ENCODE measurements at places on chromosomes 5 and 9.
A peak's percentile ranks its signal among the peaks of the same experiment; 100 is the strongest.

- DNase-seq: peak; percentile 94
- H3K27me3 ChIP-seq: no peaks in the 10 kb centered on the region
Measured at GRCh38 chr5:173326501-173326960, 1.7 kb downstream of the STC2 start.

DNA sequence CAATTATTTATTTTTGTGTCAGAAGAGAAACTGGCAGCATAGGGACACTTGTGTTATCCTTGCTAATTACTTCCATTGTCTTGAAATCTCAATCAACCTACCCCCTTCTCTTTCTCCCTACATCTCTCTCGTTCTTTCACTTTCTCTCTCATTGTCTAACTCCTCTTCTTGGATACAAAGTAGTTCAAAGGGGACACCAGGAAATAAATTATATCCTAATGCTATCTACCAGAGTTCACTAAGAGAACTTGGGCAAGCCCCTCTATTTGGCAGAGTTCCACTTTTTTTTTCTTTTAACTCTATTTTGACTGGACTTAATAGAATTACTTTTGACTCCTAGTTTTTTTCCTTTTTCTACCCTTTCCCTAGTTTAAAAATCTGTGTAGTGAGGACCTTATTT is 102.2 kb downstream of the MEF2C start:
- no peak overlapping the region for H3K27ac ChIP-seq
- no peaks in the 10 kb centered on the region for H3K36me3 ChIP-seq
- no peaks in the 10 kb centered on the region for H3K27me3 ChIP-seq
- H3K4me1 ChIP-seq: peaks cover 3% of the 10 kb centered on the region

DNA sequence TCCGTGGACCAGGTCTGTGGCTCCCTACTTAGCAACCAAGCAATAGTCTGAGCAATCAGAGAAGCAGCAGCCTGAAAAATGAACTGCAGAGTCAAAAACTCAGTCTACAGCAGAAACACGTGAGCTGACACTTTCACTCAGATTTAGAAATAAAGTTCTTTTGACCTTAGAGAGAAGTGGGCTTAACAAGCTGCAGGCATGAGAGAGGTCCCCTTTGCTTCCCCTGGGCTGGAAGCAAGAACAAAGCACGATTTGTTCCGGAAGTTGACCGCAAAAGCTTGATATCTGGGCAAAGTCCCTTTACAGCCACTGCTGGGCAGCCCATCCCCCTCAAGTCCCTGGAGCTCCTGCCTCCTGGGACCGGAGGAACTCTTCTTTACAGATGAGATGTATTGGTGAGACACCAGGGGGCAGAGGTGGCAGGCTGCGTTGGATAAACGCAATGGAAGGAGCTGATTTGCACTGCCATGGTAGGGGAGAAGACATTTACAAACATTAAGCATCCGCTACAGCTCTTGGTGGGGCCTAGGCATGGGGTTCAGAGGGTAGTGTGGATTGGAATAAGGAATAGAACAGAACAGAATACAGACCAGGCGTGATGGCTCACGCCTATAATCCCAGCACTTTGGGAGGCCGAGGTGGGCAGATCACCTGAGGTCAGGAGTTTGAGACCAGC is 5.8 kb upstream of the SOWAHA start:
- H3K4me1 ChIP-seq: no peaks in the 10 kb centered on the region
- no peak for DNase-seq
- H3K4me3 ChIP-seq: no peak overlapping the region
- H3K27ac ChIP-seq: no peak overlapping the region
- H3K27me3 ChIP-seq: peaks cover 15% of the 10 kb centered on the region
- H3K36me3 ChIP-seq: no peaks in the 10 kb centered on the region

- no peaks in the 10 kb centered on the region for H3K27me3 ChIP-seq
- H3K4me1 ChIP-seq: no peaks in the 10 kb centered on the region
- no peak overlapping the region for H3K27ac ChIP-seq
- H3K36me3 ChIP-seq: peaks cover 36% of the 10 kb centered on the region
Measured at GRCh38 chr5:6754766-6755165, 41.5 kb downstream of the TENT4A start.

DNA sequence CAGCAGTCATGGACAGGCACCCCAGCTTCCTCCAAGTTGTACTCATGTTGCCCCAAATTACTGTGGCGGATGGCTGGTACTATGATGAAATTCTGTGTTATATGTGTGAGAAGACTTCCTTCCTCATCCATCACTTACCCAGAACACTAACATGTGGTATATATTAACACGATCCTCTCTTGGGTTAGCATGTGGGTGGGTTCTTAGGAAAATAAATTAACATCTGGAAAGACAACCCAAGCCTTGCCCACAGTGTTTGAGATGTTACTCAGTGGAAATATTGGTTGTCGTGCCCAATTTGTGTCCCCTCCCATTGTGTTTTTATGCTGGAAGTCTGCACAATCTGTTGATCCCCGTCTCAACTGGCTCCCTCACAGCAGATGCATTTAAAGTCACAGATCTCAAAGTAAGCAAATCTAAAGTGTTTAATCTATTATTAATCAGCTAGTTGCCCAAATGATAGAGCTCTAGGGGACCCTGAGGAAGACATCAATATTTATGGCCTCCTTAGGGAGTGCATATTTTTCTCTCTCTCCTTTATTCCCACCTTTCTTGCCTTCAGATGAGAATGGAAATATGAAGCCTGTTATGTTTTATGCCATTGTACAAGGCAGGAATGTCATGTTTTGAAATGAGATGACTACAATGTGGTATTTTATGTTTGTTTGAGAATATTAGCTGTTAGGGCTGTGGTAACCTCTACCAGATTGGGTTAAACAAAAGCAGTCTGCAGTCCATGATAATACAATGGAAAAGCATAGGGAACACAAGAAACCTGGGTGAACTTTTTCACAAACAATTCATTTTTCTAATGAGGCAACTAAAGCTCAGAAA is 93.9 kb downstream of the GRIA1 start:
- no peaks in the 10 kb centered on the region for H3K27me3 ChIP-seq
- DNase-seq: peak; percentile 33
- no peak overlapping the region for H3K4me3 ChIP-seq
- no peak overlapping the region for H3K27ac ChIP-seq

DNA sequence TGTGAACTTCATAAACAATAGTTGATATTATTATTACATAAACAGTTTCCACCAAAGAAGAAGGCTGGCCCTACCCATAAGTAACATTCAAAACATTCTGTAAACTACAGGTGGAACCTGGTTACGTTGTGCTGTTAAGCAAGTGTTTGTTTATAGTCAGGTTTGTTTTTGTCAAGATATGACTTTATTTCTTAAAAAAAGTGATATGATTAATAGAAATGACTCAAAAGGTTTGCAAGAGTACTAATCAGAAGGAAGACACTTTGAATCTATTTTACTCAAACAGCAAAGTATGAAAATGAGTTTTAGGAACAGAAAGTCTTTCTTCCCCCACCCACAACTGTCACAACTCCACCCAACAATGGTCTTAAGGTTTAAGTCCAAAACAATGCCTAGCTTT is 220.8 kb downstream of the PLK2 start:
- H3K4me1 ChIP-seq: peaks cover 8% of the 10 kb centered on the region
- H3K4me3 ChIP-seq: no peak overlapping the region

DNA sequence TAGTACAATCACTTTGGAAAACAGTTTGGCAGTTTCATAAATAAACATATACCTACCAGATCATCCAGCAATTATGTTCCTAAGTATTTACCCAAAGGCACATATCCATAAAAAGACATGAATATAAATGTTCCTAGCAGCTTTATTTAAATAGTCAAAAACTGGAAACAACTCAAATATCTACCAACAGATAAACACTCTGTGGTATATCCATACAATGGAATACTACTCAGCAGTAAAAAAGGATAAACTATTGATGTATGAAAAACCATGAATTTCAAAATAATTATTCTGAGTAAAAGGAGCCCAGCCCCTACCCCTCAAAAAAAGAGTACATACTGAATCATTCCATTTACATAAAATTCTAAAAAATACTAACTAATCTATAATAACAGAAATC is 232.7 kb upstream of the SLC30A5 start:
- no peak overlapping the region for H3K27ac ChIP-seq
- no peak overlapping the region for H3K4me3 ChIP-seq
- DNase-seq: no peak
- no peaks in the 10 kb centered on the region for H3K36me3 ChIP-seq

- H3K4me1 ChIP-seq: no peaks in the 10 kb centered on the region
- H3K27me3 ChIP-seq: no peaks in the 10 kb centered on the region
- no peaks in the 10 kb centered on the region for H3K36me3 ChIP-seq
- H3K4me3 ChIP-seq: no peak overlapping the region
- no peak overlapping the region for H3K27ac ChIP-seq
- no peak for DNase-seq
Measured at GRCh38 chr5:74241751-74242140, 398.8 kb downstream of the ENC1 start.

GRCh38 chr5:75681125-75681830 is 36.0 kb downstream of the POC5 start:
- peak; percentile 71 for DNase-seq
- peak overlapping the region; percentile 23 for H3K4me3 ChIP-seq
- no peaks in the 10 kb centered on the region for H3K36me3 ChIP-seq
- no peaks in the 10 kb centered on the region for H3K27me3 ChIP-seq

- H3K4me3 ChIP-seq: no peak overlapping the region
- H3K27me3 ChIP-seq: no peaks in the 10 kb centered on the region
- H3K27ac ChIP-seq: no peak overlapping the region
- no peak for DNase-seq
Measured at GRCh38 chr9:128614728-128615127, 41.9 kb downstream of the DYNC2I2 start.

DNA sequence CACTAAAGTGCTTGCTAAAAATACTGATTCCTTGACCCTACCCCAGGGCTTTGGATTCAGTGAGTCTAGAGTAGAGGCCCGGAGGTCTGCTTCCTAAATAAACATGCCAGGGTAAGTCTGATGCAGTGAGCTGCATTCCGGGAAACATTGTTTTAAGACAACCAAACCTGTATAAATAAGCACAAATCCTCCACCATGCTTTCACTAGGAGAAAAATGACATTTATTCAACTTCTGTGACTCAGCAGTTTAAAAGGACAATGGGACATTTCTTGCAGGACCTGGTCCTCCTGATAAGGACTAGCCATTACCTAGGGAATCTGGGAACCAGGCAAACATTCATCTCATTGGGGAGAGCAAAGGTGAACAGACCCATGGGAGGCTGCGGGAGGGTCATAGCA is 335.3 kb downstream of the MLLT3 start:
- no peaks in the 10 kb centered on the region for H3K27me3 ChIP-seq
- no peak overlapping the region for H3K27ac ChIP-seq
- H3K4me1 ChIP-seq: no peaks in the 10 kb centered on the region
- no peak for DNase-seq

DNA sequence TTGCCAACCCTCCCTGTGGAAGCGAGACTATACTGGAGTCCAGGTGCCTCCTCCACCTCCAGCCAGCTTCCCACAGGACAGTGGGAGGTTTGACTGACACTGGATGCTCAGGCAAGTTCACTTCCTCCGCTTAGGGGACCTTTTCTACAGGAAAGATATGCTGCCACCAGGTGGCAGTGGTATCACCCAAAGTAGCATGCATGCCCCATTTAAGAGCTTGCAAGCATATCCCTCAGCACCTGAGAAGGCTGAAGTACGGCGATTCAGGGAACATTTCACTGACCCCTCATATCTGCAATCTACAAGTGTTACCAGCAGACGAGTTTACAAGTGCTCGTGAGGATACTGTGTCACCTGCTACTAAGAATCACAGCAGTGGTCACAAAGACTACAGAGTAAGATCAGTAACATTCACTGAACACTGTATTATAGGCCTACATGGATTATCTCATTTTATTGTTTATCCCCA is 75.5 kb downstream of the KLHL3 start:
- H3K4me3 ChIP-seq: no peak overlapping the region
- peak; percentile 79 for DNase-seq
- no peaks in the 10 kb centered on the region for H3K27me3 ChIP-seq
- no peak overlapping the region for H3K27ac ChIP-seq

DNA sequence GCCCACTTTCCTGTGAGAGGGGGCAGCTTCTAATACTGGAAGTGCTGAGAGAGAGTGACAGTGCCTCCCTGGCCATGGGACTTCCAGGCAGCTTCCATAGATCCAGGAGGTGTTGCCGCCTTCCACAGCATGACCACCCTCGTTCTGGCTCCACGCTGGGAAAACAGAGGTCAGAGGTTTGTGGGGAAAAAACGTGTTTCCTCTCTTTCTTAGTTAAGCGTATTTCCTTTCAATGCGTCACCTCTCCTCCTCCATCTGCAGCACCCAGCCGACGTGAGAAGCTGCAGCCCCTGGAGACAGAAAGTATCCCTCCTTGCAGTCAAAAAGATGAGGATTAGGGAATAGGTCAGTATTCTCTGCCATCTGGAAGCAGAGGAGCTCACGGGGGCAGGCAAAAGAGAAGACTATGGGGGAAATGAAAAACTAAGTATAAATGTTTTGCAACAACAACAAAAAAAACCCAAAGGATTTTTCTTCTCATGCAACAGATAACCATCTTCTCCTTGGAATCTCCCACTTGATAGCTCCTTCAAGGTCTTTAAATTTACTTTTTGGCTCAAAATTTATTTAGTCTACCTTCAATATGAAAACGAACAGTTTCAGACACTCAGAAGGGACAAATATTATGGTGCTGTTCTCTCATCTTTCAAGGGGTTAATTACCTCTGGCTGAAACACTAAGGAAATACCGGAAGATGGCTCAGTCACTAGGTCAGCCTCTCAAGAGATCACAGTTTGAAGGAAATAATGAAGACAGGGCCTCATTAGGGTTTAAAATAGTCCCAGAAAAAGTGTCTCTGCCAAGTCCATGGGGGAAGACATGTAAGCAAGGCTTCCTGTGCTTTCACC is 38.0 kb downstream of the MTMR12 start:
- peak; percentile 54 for DNase-seq
- H3K4me1 ChIP-seq: peaks cover 13% of the 10 kb centered on the region
- H3K27ac ChIP-seq: peak overlapping the region; percentile 21
- peaks cover 5% of the 10 kb centered on the region for H3K36me3 ChIP-seq
- no peaks in the 10 kb centered on the region for H3K27me3 ChIP-seq

GRCh38 chr9:21565155-21565554 is 83.0 kb upstream of the IFNE start:
- DNase-seq: no peak
- no peak overlapping the region for H3K27ac ChIP-seq
- H3K27me3 ChIP-seq: no peaks in the 10 kb centered on the region
- no peaks in the 10 kb centered on the region for H3K4me1 ChIP-seq
- no peaks in the 10 kb centered on the region for H3K36me3 ChIP-seq
- H3K4me3 ChIP-seq: no peak overlapping the region

- no peak overlapping the region for H3K4me3 ChIP-seq
- H3K27me3 ChIP-seq: no peaks in the 10 kb centered on the region
- DNase-seq: no peak
- H3K27ac ChIP-seq: no peak overlapping the region
- no peaks in the 10 kb centered on the region for H3K4me1 ChIP-seq
Measured at GRCh38 chr5:97906135-97906534, 723.1 kb upstream of the RIOK2 start.

GRCh38 chr9:78923966-78924659 is 627.2 kb downstream of the PSAT1 start:
- no peaks in the 10 kb centered on the region for H3K27me3 ChIP-seq
- no peak for DNase-seq
- H3K27ac ChIP-seq: no peak overlapping the region
- H3K4me3 ChIP-seq: no peak overlapping the region

DNA sequence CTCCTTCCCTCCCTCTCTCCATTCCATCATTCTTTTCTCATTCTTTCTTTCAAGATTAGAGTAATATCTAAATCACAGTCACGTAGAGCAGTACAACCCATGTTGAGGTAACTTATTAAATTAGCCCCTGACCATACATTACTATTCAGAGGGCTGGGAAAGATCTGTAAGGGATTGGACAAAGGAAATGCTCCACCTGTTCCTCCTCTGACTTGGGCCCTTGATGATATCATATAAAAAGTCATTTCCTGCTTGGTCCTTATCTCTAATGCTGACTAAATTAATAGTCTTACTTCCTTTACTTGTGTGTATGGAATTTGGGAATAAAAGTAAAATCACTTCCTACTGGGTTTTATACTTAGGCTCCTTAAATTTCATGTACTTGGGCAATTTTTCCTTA is 40.8 kb downstream of the SNX18 start:
- H3K27me3 ChIP-seq: no peaks in the 10 kb centered on the region
- DNase-seq: peak; percentile 22
- H3K4me3 ChIP-seq: no peak overlapping the region
- peaks cover 2% of the 10 kb centered on the region for H3K4me1 ChIP-seq
